ENCODE measurements at places on chromosomes 5 and 9.

DNA sequence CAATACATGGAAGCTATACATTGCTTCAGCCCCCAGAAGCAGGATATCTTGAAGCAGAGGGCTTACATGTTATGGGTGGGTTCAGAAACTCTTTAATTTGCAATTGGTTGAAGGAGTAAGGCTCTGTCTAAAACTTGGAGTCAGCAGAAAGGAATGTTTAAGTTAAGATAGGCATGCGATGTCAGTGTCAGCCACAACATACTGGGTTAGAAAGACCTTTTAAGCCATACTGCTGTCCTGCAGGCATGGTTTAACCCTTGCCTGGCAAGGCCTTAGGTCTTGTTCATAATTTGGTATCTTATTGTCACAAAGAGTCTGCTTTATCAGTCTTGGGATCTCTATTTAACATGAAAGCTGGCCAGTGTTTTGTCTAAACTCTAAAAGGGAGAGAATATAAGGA, 1619.6 kb upstream of the WWC1 start:
- no peak for DNase-seq

GRCh38 chr5:92613546-92613945, 967.5 kb downstream of the NR2F1-AS1 start:
- no peak for DNase-seq

DNA sequence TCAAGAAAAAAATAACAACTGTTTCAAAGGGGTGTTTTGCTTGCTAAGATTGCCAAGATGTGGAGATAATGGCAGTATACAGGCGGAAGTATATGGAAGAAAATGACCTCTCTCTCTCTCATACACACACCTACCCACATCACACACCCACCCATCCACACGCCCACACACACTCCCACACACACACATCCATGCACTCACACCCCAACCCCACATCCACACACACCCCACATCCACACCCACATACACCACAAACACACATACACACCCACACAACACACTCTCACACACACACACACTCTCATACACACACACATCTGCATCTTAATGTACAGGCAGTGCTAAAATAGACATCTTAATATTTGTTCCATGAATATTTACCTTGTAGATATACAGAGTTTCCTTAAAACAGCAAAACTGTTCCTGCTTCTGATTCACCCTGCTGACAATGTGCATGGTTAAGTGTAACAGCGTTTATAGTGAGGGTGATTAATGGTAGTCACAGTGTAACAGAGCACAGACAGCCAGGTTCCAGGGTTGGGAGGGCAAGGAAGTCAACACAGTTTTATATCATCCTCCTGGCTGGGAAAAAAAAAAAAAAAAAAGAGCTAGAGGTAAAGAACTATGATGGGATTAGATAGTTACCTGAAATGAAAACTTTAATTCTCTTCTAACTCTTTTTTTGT, 8.3 kb downstream of the BHMT2 start:
- DNase-seq, result no peak

DNA sequence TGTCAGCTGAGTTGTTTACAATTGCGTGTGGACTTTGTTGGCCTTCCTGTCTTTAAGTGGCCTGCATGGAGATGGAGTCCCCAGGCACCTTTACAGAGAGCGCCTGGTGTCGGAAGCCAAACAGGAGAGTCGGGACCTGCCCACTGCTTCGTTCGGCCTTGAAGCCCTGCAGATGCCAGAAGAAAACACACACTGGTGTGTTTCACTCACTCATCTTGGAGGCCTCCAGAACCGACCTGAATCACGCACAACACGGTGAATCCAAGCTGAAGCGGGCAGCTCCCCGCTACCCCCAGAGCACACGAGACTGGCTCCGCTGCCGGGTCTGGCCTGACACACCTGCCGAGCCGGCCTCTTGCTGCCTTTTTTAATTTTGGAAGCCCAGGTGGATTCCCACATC, 419.4 kb upstream of the IRX4 start:
- DNase-seq, result no peak

GRCh38 chr9:123036893-123037545, 3.6 kb downstream of the GPR21 start:
- no peak for DNase-seq

- DNase-seq, result no peak
Measured at GRCh38 chr5:25056836-25057235, 412.1 kb upstream of the CDH10 start.

DNA sequence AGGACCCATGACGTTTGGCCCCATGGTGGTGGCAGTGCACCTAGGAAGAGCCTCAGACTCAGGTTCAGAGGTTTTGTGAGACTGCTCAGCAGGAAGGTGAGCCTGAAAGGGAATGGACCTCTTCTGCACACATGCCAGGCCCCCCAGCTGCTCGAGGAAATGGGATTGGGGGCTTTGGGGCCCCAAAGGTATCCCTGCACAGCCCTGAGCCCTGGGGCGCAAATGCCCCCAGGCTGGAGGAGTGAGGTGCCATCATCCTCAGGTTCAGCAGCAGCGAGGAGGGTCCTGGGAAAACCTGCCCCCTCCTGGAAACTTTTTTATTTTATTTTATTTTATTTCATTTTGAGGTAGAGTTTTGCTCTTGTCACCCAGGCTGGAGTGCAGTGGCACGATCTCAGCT, 171.8 kb upstream of the MVB12B start:
- no peak for DNase-seq

- DNase-seq, result no peak
Measured at GRCh38 chr9:17905781-17906175, 326.9 kb downstream of the SH3GL2 start.

GRCh38 chr9:97969014-97969413, 14.1 kb upstream of the ANP32B start:
- no peak for DNase-seq

DNA sequence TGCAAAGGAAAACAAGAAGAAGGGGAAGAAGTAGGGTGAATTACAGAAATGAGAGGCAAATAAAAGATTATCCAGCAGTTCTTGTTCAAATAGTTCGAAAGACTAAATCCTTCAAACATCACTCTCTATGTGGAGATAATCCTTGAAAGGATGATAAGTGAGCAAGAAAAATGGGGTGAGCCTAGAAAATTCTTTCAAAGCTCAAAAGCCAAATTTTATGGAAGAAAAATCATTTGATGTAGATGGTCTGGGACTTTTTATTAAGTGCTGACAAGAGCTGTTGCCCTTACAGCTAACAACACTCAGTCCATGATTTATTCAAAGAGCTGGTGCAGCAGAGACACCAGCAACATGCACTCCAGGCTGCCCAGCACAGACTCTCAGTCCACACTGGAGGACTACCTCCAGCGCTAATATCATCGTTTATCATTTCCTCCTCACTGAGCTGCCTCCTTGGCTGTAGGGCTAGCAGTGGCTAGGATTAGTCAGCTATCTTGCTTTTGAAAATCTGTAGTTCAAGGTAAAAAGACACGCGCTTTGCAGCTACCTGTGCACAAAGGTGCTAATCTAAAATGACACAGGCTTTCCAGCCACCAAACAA, 264.8 kb upstream of the KIF2A start:
- no peak for DNase-seq

DNA sequence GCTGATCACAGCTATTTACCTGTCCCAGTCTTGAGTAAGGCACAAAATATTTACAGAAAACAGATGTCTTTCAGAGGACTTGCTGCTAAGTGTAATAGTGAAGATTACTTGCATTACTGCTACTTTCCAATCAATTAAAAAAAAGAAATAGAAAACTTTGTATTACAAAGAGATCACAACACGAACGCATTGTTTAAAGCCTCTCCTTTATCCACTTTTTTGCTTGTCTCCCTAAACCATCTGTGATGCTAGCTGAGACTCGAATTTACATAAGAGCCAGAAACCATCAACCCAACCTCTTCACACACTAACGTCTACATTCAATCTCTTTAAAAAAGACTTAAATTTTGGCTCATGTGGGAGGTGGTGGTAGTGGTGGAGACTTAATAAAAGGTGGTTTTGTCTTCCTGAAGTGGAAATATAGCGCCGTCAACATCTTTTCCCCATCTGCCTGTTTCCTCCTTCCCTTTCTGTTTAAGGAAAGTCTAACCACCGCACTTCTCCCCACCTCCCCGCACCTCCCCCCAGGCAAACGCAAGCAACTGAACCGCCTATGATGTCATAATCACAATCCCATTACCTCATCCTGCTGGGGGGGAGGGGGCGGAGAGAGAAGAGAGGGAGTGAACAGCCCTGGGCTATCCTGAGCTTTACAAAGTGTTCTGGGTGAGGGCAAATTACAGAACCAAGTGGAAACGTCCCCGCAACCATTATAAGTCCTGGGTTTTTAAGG, 948 bp upstream of the FAM53C start:
- DNase-seq, result no peak

GRCh38 chr9:129568560-129569501, 52.1 kb downstream of the C9orf50 start:
- DNase-seq, result no peak

GRCh38 chr9:20043461-20043860, 254.6 kb upstream of the SLC24A2 start:
- DNase-seq, result no peak

DNA sequence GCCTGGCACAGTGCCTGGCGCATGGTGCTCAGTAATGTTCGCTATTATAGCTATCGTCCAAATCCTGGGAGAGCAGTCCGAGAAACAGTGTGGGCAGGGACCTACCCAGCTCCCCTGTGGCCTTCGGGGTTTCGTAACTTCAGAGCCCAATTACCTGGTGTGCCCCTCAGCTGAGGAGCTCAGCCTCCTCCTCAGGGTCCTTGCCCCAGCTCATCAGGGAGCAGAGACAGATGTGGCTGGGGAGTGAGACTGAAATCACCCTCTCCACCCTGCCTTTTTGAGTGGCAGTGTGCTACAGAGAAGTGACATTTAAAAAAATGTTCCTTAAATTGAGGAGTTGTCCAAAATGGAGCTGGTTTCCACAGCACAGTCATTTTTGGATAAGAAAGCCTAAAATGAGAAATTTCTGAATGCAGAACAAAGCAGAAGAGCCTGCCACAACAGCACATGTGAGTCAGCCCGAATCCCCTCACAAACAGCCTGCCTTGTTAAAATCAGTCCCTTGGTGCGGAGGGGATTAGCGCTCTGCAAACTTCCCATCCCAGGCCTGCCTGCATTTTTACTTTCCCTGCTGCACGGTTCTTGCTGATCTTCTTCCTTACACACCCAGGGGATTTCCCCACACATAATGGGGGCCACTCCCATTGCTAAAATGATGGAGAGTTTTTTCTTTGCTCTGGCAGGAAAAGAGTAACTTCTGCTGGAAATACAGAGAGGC, 78.1 kb upstream of the PITX1 start:
- no peak for DNase-seq

DNA sequence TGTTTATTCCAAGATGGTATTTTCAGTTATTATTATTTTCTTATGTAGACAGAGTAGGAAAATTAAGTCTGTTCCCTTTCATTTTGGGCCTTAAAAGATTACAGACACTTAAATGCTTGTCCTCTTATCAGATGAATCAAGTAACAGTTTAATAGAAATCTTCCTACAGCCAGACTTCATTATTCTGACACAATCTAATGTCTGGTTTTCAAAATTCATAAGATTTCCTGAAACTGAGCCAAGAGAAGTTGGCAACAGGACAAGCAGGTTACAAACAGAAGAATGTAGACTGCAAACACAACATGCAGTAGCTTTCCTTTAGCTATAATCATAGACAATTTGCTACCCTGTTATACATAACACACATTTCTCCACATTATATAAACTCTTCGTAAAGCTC, 130.5 kb downstream of the FBXL17 start:
- no peak for DNase-seq

DNA sequence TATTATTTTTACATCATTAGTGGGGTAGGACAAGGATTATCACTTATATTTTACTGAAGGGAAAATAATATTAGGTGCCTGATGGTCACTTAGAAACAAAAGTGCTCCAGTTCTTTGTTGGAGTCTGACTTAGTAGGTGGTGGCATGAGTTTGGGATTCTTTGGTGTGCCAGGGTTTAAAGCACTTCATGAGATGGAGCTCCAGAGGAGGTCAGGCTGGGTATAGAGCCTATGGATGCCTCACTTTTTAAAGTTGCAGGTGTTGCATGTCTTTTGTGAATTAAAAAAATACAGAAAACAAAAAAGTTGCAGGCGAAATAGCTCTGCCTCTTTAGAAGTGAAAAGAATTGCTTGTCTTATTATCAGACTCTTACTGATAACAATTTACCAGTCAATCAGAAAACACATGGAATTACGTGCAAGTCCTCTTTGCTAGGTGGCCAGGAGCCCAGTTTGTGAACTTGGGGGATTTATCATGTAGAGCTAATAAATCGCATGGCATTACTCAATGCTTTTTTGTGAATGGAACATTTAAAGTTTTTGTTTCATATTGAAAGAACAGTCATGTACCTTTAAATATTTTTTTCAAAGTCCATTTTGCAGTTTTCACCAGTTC, 1.6 kb downstream of the ITK start:
- no peak for DNase-seq

DNA sequence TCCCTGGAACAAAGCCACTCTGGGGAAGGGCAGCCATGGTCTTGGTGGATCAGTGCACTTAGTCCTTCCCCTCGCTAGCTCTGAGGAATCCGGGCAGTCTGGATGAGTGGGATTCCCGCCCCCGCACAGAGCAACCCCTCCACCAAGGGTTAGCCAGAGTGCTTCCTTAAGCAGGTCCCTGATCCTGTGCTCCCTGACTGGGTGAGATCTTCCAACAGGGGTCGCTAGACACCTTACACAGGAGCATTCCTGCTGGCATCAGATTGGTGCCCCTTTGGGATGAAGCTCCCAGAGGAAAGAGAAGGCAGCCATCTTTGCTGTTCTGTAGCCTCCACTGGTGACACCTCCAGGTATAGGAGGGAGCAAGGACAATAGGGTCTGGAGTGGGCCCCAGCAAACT, 228.8 kb downstream of the AP3B1 start:
- DNase-seq, result no peak

DNA sequence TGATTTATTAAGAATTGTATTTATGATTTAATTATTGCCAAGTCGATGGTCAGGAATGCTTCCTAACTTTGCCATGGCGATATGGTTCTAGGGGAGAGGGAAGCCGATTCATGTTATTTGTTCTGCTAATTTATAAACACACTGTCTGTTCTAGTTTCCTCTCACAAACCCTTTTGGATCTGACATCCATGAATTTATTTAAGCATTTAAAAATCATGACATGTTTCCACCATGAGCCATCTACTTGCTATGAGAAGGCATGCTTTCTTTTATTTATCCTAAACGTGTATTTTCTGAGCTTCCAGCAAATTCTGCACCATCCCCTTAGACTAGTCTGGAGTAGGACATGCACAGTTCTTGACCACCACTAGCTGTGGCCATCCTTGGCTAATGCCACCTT, 136.6 kb upstream of the STC2 start:
- DNase-seq, result no peak

DNA sequence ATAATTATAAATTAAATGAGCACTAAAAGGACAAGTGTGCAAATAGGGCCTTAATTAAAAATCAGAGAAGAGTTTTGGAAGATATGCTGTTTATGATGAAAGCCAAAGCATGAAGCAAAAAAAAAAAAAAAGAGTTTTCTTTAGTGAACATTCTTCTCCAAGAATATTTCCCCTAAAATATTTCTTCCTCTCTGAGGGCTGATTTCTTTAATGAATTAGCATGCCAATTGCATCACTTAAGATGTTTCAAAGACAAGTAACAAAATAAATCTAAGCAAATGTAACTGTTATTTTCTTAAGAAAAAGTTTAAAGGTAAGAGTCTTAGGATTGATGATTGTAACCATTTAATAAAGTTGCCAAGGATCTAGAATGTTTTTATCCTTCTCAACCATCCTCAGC, 81.6 kb upstream of the MPDZ start:
- no peak for DNase-seq

- DNase-seq, result no peak
Measured at GRCh38 chr5:10729320-10730042, 31.6 kb downstream of the DAP start.

All from GM12891 (cell line).